ENCODE measurements at places on chromosomes 1 and 21.

DNA sequence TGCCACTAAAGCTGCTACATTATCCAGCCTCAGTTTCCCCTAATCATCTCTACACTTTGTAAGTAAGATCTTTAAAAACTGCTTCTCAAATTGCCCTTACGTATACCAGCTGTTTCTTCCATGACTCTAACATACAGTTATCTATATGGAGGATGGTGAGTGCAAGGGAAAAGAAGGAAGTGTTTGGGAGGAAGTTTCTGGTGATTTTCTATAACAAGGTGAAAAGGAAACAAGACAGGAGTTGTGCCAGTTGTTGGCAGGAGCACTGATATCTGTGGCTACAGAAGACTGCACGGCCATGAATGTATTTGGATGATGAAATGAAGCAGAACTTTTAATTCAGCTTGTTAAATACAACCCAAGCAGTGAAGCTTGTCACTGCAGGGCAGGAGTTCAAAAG lies 32.3 kb upstream of the NHLH2 start:
- no peak for DNase-seq

- peak; percentile 11 for DNase-seq
Observed at GRCh38 chr1:3530086-3530925, 75.8 kb downstream of the ARHGEF16 start.

GRCh38 chr21:45615145-45615711 lies 28.3 kb upstream of the PCBP3 start:
- peak; percentile 80 for DNase-seq

DNA sequence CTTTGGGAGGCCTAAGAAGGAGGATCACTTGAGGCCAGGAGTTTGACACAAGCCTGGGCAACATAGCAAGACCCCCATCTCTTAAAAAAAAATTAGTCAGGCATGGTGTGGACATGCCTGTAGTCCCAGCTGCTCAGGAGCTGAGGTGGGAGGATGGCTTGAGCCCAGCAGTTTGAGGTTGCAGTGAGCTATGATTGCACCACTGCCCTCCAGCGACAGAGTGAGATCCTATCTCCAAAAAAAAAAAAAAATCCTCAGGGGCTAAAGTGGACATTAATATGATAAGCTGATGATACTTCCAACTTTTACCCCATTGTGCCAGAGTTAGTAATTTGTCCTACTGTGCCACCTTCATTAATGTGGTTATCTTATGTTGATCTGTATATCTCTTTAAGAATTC lies 327.8 kb upstream of the FMN2 start:
- DNase-seq: no peak

DNA sequence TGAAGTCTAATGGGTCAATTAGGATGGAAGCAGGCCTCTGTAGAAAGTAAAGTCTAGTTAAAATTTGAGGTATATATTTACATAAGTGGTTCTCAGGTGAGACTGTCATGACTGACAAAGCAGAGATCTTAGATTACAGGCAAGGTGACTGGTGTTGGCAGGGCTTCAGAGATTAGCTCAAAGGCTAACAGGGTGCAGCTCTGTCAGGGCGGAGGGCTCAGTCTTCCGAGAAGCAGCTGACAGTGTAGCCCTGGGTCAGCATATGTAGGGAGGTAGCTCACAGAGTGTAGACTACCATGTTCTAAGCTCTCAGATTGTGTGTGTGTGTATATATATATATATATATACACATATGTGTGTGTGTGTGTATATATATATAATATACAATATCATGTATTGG lies 54.7 kb downstream of the RBM11 start:
- no peak for DNase-seq

Measured in stimulated activated CD4-positive, alpha-beta T cell treated with anti-CD3 and anti-CD28 coated beads, Interleukin-2, amount 100 ng/mL, for 24 hours (primary cell).